ENCODE measurements at places on chromosomes 12 and 14.

- no peak for DNase-seq
Measured at GRCh38 chr12:4545195-4545594, 6.5 kb downstream of the RAD51AP1 start.

- peak; percentile 31 for DNase-seq
Measured at GRCh38 chr12:49233842-49234526, 30.9 kb upstream of the TUBA1C start.

DNA sequence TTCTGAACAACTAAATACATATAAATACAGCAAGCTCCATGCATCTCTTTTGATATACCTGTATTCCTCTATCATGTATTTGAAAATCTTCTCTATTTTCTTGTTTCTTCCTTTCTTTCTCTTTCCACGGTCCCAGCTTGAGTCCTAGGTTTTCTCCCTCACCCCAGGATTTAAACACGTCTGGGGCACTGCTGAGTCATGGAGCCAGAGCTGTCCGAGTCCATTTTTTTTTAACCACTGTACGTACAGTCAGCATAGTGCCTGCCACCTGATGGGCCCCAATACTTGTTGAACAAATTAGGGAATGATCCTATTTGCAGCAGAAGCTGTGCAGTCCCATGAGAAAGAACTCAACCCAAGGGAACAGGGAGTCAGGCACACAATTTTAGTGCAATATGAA lies 158.1 kb downstream of the ATP23 start:
- DNase-seq = no peak

- DNase-seq = no peak
Measured at GRCh38 chr12:11765421-11765816, 115.9 kb downstream of the ETV6 start.

- peak; percentile 96 for DNase-seq
Measured at GRCh38 chr12:4908684-4909409, 858 bp upstream of the KCNA1 start.

DNA sequence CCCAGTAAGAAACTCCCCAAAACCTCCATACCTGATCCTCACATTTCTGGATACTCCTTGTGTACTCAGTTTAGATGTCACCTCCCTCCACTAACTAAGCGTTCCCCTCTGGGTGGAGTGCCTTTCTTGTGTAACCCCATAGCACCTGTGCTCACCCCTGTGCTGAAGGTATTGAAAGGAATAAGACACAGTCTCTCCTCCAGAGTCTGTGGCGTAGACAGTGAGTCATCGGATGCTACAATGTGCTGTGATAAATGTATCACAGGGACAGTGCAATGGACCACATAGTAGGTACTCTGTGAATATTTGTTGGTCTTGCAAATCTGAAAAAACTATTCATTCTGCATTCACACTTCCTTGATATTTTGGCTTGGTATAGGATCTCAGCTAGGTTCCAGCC lies 30.8 kb downstream of the TSPAN9 start:
- no peak for DNase-seq

DNA sequence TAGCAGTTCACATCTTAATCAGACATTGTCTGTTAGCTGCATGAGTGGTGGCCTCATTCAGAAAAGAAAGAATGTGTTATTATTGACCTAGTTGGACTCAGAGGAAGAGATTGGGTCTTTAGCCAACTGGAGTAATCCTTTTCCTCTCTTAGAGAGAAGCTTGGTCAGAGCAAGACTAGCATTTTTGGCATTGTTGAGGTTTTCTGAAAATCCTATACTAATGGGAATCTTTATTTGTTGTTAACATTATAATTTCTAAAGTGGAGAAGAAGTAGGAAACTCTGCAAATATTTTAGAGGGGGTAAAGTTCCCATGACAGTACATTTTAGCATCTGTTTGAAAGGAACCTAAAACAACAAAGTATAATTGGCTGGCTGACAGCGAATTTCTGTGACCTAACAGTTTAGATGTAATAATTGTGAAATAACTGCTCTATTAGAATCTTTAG lies 9.7 kb downstream of the TOX4 start:
- no peak for DNase-seq

GRCh38 chr12:123998344-123998990 lies 25.5 kb downstream of the ZNF664 start:
- DNase-seq = no peak

Measured in GM23338 (cell line).